Activated CD8-positive, alpha-beta T cell treated with anti-CD3 and anti-CD28 coated beads, Interleukin-2, amount 10 ng/mL, durations not matched to agents 7 days and 5 days (primary cell): ENCODE measurements at places on chromosomes 1 and 21.

DNA sequence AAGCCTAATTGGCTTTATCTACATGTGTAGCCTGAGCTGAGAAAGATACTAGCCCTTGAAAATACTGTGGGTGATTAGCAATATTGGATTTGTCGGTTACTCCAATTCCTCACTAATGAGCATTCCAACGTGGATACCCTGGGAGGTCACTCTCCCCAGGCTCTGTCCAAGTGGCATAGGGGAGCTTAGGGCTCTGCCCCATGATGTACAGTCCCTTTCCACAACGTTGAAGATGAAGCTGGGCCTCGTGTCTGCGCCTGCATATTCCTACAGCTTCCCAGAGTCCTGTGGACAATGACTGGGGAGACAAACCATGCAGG, 2.6 kb downstream of the RCC1 start:
- no peak for DNase-seq

- DNase-seq, result no peak
Observed at GRCh38 chr1:182348961-182349747, 42.4 kb downstream of the GLUL start.

DNA sequence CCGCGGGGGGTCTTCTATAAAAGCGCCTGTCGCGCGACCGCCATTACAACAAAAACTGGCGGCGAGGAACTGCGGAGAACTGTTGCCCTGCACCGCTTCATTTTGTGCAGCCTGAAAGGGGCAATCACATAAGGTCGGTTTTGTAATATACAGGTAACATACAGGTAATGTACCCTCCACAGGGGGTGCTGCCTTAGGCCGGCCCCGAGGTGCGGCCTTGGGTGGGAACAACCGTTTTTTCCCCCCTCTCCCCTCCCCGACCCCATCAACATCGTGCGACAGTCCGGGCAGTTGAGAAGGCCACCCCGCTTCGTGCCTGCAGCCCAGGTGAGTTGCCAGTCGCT, at the start of gene BRDT:
TSS of gene BRDT (plus strand) at position 46 of the 344 bp plus-strand sequence. CDS start 13,354 bp downstream, outside the sequence.
- no peak for DNase-seq

DNA sequence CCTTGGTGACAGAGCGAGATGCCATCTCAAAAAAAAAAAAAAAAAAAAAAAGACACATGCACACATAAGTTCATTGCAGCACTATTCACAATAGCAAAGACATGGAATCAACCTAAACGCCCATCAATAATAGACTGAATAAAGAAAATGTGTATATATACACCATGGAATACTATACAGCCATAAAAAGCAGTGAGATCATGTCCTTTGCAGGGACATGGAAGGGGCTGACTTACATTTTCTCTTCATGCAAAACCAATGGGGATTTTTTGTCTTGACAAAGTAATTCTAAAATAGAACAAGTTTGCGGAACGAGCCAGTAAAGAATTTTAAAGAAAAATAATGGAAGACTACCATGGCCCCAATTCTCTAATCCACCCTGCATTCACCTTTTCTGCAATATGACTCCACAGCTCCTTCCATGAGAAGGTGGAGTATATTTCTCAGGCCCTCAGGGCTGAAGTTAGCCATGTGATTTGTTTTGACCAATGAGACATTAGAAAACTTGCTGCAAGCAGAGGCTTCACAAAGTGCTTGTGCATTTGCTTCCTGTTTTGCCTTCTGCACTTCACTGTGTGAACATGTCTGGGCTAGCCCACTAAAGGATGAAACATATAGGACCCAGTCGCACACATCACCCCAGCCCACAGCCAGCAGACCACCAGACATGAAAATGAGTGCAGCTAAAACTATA, 78.8 kb upstream of the NR5A2 start:
- DNase-seq, result no peak

GRCh38 chr1:228174482-228175315, 9.1 kb downstream of the IBA57 start:
- DNase-seq, result no peak

DNA sequence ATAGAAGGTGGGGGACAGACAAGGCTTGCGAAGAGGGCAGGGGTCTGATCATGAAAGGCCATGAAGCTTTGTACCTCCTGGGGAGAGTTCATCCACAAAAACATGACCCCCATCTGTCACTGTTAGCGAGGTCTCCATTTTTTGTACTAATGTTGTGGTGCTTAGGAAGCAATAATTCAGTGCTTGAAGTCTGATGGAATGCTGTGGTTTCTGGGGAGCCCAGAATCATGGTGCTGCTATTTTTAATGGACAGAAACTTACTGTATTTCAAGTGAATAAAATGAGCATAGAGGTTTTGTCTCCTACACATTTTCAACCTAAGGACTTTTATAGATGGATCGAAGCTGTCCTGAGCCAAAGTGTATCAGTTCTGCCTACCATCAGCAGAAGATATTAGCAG, 28.2 kb upstream of the RGL1 start:
- no peak for DNase-seq

- DNase-seq, result no peak
Observed at GRCh38 chr1:182861994-182862393, 22.8 kb downstream of the DHX9 start.

GRCh38 chr21:46386734-46387088, 62.8 kb downstream of the PCNT start:
- DNase-seq, result no peak

GRCh38 chr1:234243521-234244260, 129.6 kb upstream of the COA6 start:
- no peak for DNase-seq

DNA sequence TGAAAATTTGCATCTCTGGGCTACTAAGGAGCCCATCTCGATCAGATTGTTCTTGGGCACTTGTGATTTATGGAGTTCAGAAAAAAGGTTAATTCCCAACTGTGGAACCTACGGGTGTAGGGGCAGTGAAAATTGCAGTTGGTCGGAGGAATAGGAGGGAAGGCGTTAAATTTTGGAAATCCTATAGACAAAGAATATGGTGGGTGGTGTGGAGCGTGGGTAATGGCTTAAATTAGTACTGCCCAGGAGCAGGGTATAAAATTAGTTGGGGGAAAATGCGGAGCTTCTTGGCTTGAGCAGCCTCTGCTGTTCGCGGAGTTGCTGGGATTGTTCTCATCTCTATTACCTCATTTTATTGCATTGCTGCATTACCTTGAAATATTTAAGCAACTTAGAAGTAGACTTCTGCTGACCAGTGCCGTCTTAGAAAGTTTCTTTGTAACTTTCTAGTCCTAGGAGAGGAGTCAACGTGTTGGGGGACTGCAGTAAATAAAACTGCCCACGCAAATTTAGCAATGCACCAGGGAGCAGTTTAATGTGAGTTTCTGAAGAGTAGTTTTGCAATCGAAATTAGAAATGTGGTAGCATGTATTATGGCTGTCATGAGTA, 514 bp downstream of the S1PR1 start:
- DNase-seq, result peak; percentile 39

DNA sequence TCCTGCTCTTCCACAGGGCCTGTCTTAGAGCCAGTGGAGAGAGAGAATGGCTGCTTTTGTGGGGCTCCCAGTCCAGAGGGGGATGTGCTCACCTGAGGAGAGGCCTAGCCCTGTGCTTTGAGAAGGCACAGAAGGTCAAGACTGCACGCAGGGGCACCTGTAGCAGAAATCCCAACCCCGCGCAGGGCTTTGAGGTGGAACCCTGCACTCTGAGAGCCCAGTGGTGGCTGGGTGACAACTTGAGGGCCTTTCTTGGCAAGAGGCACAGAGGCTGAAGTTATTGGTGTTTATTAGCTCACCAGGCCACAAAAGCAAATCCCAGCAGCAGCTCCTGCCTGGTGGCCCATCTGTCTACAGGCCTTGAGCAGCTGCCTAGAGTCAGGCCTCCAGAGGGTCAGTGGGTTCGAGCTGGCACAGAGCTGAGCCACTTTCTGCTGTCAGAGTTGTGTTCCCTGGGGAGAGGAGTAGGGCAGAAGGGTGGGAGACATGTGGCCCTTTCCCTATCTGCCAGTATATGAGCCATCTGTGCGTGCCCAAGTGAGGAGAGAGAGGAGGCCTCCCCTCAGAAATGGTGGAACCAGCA, 31.4 kb downstream of the SZRD1 start:
- no peak for DNase-seq

- DNase-seq, result no peak
Observed at GRCh38 chr1:21813542-21813941, 1.5 kb downstream of the LDLRAD2 start.

GRCh38 chr1:37901191-37901892, 42.0 kb upstream of the MTF1 start:
- DNase-seq, result no peak

DNA sequence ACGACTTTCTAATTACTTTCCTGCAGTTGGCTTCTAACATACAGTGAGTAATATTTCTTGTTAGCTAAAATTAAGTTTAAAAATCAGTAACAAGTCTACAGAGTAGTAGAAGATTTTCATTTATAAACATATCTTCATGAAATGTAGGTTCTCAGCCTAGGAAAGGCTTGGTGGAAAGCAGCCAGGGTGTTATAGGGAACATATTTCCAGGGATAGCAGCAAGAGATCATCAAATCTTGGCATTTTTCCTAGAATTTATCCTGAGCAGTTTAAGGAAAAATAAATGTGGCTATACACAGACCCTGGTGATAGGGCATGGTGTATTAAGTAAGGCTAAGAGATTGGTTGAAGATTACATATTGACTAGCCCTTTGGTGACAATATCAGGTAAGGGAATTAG, 203.5 kb upstream of the NEGR1 start:
- no peak for DNase-seq

GRCh38 chr1:151776665-151777062, 13.4 kb upstream of the MRPL9 start:
- DNase-seq, result no peak

GRCh38 chr1:92951141-92951582, 10.1 kb downstream of the DIPK1A start:
- DNase-seq, result peak; percentile 45

- DNase-seq, result no peak
Observed at GRCh38 chr1:66402194-66402593, 131.8 kb upstream of the SGIP1 start.

DNA sequence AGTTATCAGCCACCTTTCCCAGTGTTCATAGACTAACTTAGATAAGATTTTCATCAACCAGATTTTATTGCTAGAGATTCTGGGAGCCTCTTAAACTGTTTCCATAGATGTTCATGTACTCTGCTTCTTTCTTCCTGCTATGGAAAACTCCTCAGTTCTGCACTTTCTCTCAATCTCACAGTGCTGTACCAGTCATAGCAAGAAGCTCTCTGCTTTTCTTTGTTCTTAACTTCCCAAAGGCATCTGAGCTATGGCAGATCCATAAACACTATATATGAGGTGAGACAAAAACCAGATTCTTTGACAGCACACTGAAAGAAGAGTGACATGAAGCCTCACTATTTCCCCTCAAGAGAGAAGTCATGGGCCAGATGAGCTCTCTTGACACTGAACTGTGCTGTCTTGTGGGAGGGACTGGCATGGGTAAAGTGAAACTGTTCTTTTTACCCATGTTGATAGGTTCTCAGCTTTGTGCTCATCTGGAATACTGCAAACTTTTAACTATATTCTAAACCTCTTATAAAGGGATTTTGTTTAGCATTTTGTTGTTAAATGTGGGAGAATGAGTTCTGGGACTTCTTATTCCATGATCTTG, 64.2 kb upstream of the LYPLAL1 start:
- DNase-seq, result no peak

- no peak for DNase-seq
Observed at GRCh38 chr1:163730411-163730821, 408.7 kb downstream of the NUF2 start.

- no peak for DNase-seq
Observed at GRCh38 chr1:117433943-117434342, 66.7 kb downstream of the MAN1A2 start.

DNA sequence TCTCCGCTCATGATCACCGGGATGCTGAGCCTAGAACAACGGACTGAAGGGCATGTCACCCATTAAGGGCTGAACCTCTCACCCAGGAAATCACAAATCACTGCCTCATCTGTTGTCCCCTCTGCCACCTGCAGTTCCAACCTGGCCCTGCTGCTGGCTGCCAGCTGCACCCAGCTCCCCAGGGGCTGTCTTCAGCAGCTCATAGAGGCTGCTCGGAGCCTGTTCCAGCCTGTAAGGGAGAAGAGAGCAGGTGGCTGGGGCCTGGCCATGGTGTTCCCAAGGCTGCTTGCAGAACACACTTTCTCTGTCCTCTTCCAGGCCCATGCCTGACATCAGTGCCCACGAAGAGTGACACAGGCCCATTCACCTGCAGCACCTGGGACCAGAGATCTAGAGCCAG, 44.5 kb upstream of the DISP3 start:
- no peak for DNase-seq

- peak; percentile 70 for DNase-seq
Observed at GRCh38 chr1:203216274-203217138, 13.0 kb downstream of the CHIT1 start.

- no peak for DNase-seq
Observed at GRCh38 chr21:35905096-35905962, 155.0 kb downstream of the SETD4 start.

DNA sequence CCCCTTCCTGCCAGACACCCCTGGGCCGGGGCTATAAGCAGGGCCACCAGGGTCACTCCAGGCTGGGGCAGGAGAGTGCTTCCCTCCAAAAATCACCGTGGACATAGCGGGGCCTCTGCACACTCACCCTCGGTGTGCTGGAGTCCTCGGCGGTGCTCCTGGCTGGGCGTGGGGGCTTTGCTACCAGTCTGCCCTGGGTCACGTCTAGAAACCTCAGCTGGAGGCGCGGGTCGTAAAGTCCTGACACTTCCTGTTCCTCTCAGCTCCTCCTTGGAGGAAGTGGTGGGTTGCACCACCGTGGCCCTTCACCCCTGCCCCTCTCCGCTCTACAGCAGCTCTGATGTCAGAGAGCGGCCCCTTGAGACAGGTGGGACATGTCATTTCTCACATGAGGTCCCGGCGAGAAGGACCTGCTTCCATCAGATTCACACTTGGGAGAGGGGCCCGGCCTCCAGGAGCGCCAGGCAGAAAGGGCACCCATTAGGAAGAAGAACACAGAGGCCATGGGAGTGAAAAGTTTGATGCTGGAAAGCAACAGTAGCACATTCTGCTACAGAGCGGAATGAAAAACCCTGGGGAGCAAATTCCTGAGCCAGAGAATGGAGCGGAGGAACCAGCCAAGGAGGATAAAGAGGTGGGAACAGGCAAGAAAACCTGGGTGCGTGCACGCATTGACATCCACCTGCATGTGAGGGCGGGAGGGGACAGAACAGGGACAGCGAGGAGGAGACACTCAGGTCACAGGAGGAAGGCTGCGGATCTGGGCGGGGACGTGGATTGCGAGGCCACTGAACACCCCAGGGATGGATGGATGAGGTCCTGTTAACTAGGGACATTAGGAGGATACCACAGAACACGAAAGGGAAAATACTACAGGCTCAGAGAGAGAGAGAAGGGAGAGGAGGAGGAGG, at the start of gene ITGB2:
TSS of gene ITGB2 (minus strand) at position 206 of the 911 bp plus-strand sequence. CDS start 10,117 bp downstream, outside the sequence.
- DNase-seq, result peak; percentile 85

GRCh38 chr1:173506437-173506836, 29.3 kb downstream of the PRDX6 start:
- peak; percentile 23 for DNase-seq
